ENCODE measurements at places on chromosomes 7 and 10. TPM values are rescaled to one million over a fixed set of nuclear protein-coding genes. Genes with fewer than 3 reads are reported as not detected.

ZNF783 gene
- 11.2 TPM for total RNA-seq

FBXL15 gene
- 8.6 TPM for total RNA-seq

PCGF6 gene
- total RNA-seq = 10.3 TPM

TSPAN12 gene
- total RNA-seq = 9.8 TPM

SHH gene
- 0.16 TPM for total RNA-seq

LBX1 gene
- total RNA-seq = not detected

GRCh38 chr10:61363006-61363405 is 90.2 kb downstream of the TMEM26 start:
- no peak for DNase-seq
- no peaks in the 10 kb centered on the region for H3K27me3 ChIP-seq
- no peaks in the 10 kb centered on the region for H3K4me1 ChIP-seq
- no peak overlapping the region for H3K4me3 ChIP-seq

- DNase-seq = no peak
- H3K36me3 ChIP-seq = no peaks in the 10 kb centered on the region
- H3K4me3 ChIP-seq = no peak overlapping the region
- no peak overlapping the region for H3K27ac ChIP-seq
- no peaks in the 10 kb centered on the region for H3K27me3 ChIP-seq
- peaks cover 3% of the 10 kb centered on the region for H3K4me1 ChIP-seq
Measured at GRCh38 chr10:52030975-52031374, 283.1 kb upstream of the DKK1 start.

GRCh38 chr10:78313636-78314035 is 280.0 kb downstream of the RPS24 start:
- no peak for DNase-seq
- no peaks in the 10 kb centered on the region for H3K4me1 ChIP-seq
- H3K27me3 ChIP-seq = no peaks in the 10 kb centered on the region
- no peak overlapping the region for H3K4me3 ChIP-seq
- no peaks in the 10 kb centered on the region for H3K36me3 ChIP-seq

GRCh38 chr7:140519007-140519399 is 39.7 kb upstream of the MKRN1 start:
- H3K4me3 ChIP-seq = no peak overlapping the region
- no peaks in the 10 kb centered on the region for H3K4me1 ChIP-seq
- DNase-seq = no peak
- H3K27me3 ChIP-seq = no peaks in the 10 kb centered on the region

- peaks cover 12% of the 10 kb centered on the region for H3K4me1 ChIP-seq
- peak overlapping the region; percentile 40 for H3K4me3 ChIP-seq
- H3K27ac ChIP-seq = peak overlapping the region; percentile 72
- no peaks in the 10 kb centered on the region for H3K27me3 ChIP-seq
Measured at GRCh38 chr10:126972635-126973414, 67.6 kb downstream of the DOCK1 start.

CABCOCO1 gene
- 0.23 TPM for total RNA-seq

PAPOLB gene
- not detected for total RNA-seq

DNA sequence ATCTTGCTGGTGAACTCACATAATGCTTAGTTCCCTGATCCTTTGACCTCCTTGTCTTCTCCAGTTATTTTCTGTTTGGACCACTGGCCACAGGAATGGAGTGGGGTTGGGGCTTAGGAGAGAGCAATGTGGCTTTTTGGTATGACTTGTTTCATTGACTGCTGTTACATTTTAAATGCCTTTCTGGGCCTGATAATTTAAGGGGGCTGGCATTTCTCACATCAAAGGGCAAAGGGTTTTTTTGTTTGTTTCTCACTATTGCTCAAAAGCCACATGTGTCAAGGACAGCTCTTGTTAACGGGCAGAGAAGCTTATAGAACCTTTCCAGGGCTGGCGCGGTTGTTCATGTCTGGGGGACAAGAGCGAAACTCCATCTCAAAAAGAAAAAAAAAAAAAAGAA is 161.2 kb upstream of the TNRC18 start:
- no peaks in the 10 kb centered on the region for H3K4me1 ChIP-seq
- no peak overlapping the region for H3K4me3 ChIP-seq
- no peak overlapping the region for H3K27ac ChIP-seq
- H3K36me3 ChIP-seq = no peaks in the 10 kb centered on the region

DNA sequence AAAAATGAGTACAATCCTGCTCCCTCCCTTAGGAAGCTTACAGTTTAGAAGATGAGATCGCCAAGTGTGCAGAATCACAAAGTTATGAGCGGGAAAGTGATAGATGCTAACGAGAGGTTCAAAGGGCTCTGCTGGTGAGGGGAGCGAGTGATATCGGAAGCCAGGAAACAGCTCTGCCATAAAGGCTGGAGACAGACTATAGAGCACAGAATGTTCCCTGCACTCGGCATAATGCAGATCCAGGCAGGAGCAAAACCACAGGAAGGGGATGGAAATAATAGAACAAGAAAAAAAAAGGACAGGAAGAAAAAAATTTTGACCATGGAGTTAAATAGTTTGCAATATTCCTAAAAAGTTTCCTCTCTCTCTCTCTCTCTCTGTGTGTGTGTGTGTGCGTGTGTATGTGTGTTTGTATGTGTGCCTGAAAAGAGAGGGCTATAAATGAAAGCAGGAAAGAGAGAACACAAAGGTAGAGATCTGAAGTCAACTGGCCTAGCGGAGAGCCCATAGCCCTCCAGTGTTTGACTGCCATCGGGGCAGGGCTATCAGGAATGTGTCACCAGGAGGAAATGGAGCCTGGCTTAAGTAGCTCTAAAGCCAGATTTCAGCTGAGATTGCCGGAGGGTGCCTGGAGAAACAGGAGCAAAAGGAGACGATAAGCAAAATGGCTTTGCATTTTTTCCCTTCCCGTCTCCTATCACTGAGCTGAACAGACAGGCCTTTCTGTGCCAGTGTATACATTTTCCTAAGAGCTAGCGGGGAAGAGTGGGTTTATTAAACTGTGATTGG is 175.8 kb upstream of the LYZL1 start:
- no peaks in the 10 kb centered on the region for H3K36me3 ChIP-seq
- no peaks in the 10 kb centered on the region for H3K4me1 ChIP-seq
- H3K27me3 ChIP-seq = peaks cover 4% of the 10 kb centered on the region
- H3K4me3 ChIP-seq = no peak overlapping the region
- DNase-seq = no peak
- no peak overlapping the region for H3K27ac ChIP-seq

DNA sequence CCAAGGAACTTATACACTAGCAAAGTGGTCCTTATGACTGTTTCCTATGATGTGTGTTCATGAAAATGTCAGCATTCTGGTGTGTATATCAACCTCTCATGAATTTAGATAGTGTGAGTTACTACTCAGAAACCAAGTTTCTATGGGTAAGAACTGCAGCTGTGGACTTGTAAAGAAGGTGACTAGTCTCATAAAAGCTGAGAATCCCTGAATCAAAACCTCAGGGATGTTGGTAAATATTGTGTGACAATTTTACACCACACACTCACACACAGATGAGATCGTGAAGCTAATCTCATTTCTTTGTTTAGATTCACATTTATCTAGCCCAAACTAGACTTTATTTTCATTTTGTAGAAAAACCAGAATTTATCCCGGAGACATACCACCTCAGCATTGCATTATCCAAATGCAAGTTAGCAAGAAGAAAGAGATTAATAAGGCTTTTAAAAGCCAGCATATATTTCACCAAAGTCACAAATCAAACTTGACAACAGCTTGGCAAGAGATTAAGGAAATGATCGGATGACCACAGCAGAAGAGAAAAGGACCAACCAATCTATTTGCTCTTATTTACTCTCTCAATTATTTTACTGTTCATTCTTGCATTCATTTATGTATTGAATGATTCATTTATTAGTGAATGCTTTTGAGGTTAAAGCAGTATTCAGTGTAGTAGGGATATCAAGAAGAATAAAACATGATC is 92.9 kb downstream of the PLXDC2 start:
- no peak overlapping the region for H3K4me3 ChIP-seq
- H3K4me1 ChIP-seq = peaks cover 11% of the 10 kb centered on the region
- no peaks in the 10 kb centered on the region for H3K36me3 ChIP-seq

GRCh38 chr7:156402255-156402654 is 238.3 kb upstream of the RNF32 start:
- H3K36me3 ChIP-seq = no peaks in the 10 kb centered on the region
- no peak overlapping the region for H3K4me3 ChIP-seq
- no peaks in the 10 kb centered on the region for H3K4me1 ChIP-seq
- H3K27ac ChIP-seq = no peak overlapping the region

PGAM2 gene
- total RNA-seq = 0.70 TPM

GRCh38 chr7:20102982-20103381 is 114.2 kb downstream of the MACC1 start:
- no peak overlapping the region for H3K27ac ChIP-seq
- H3K4me1 ChIP-seq = no peaks in the 10 kb centered on the region
- no peak overlapping the region for H3K4me3 ChIP-seq
- H3K36me3 ChIP-seq = no peaks in the 10 kb centered on the region

DNA sequence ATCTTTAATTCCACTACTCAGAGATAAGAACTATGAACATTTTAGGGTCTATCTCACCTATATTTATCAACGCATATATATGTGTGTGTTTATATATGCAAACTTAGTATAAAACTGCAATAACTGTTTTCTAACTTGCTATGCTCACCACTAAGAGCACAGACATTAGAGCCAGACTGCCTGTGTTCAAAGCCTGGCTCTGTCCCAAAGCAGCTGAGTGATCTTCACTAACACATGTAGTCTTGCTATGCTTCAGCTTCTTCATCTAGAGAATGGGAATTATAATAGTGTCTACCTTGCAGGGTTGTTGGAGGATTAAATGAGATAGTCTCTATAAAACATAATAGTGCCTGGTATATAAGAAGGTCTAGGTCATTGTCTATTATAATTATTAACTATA is 165.5 kb downstream of the MAGI2 start:
- peaks cover 13% of the 10 kb centered on the region for H3K4me1 ChIP-seq
- H3K36me3 ChIP-seq = no peaks in the 10 kb centered on the region
- H3K27ac ChIP-seq = no peak overlapping the region
- no peak overlapping the region for H3K4me3 ChIP-seq
- H3K27me3 ChIP-seq = no peaks in the 10 kb centered on the region
- peak; percentile 23 for DNase-seq

DNA sequence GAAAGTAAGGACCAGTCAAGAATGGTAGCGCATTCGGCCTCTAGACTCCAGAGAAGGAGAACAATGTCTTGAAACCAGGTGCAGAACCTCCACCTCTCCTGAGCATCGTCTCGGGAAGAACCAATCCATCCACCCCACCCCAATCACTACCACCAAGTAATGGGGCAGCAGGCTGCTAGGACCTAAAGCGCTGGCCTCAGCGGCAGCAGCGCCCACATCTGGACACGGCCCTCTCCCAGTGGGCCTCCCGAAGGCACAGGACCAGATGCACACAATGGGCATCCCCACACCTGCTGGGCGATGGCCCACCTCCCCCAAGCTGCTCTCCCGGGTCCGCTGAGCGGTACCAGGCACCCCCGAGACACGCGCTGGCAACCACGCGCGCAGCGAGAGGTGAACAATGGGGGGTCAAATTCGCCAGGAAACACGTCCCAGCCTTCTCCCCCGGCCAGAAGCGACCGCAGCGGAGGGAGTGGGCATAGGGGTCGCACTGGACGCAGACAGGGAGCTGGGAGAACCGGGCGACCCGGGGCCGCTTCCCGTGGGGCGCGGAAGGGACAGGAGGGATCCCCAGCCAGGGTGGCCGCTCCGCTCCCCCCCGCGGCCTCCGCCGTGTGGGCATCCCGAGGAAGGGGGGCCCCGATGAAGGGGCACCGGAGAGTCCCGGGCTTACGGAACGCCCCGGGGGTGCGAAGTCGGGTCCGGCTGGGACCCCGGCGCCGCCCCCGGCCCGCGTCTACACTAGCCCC is 506 bp downstream of the CTTNBP2 start:
- H3K27me3 ChIP-seq = no peaks in the 10 kb centered on the region
- peaks cover 12% of the 10 kb centered on the region for H3K4me1 ChIP-seq
- peak overlapping the region; percentile 73 for H3K4me3 ChIP-seq
- H3K27ac ChIP-seq = peak overlapping the region; percentile 34

- no peak overlapping the region for H3K4me3 ChIP-seq
- DNase-seq = no peak
- peaks cover 41% of the 10 kb centered on the region for H3K4me1 ChIP-seq
Measured at GRCh38 chr10:120420421-120420820, 36.6 kb upstream of the PLPP4 start.

- peak; percentile 42 for DNase-seq
- peaks cover 2% of the 10 kb centered on the region for H3K27me3 ChIP-seq
- no peak overlapping the region for H3K4me3 ChIP-seq
- H3K36me3 ChIP-seq = no peaks in the 10 kb centered on the region
Measured at GRCh38 chr7:139889186-139889871, 60.3 kb downstream of the TBXAS1 start.

GRCh38 chr10:17425584-17426262 is 28.7 kb downstream of the ST8SIA6 start:
- H3K4me3 ChIP-seq = no peak overlapping the region
- no peak for DNase-seq
- no peaks in the 10 kb centered on the region for H3K4me1 ChIP-seq

EMX2 gene
- total RNA-seq = not detected

- H3K4me1 ChIP-seq = peaks cover 46% of the 10 kb centered on the region
- H3K36me3 ChIP-seq = no peaks in the 10 kb centered on the region
- peak overlapping the region; percentile 52 for H3K4me3 ChIP-seq
- peak; percentile 100 for DNase-seq
- peak overlapping the region; percentile 100 for H3K27ac ChIP-seq
Measured at GRCh38 chr10:4241724-4242345, 456.8 kb upstream of the KLF6 start.

GRCh38 chr7:142053988-142054387 is 57.5 kb upstream of the MGAM2 start:
- peak overlapping the region; percentile 52 for H3K27ac ChIP-seq
- no peaks in the 10 kb centered on the region for H3K36me3 ChIP-seq
- DNase-seq = peak; percentile 13
- H3K4me1 ChIP-seq = no peaks in the 10 kb centered on the region
- H3K4me3 ChIP-seq = no peak overlapping the region

GNG11 gene
- total RNA-seq = 7.7 TPM

DNA sequence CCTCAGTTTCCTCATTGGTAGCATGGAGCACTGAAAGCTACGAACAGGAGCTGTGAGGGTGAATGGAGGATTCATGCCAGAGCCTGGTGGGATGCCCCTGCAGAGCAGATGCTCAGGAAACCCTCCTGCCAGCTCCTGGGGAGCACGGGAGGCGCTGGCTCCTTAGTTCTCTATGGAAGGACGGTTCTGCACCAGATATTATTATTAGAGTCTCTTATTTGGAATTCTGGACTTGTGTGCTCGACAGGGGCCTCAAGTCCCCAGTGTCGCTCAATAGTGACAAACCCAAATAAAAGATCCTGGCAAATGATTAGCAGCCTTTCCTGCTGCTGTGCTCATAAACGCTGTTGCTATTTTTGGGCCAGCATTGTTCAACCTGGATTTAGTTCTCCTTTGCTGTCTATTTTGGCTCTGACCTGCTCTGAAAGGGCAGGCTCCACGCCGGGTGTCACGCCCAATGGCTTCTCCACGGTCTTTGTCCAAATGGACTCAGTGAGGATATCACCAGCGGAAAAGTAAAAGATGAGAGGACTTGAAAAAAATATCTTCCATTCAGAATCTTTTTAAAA is 23.0 kb upstream of the KLF6 start:
- H3K27ac ChIP-seq = peak overlapping the region; percentile 96
- no peaks in the 10 kb centered on the region for H3K27me3 ChIP-seq
- H3K4me1 ChIP-seq = peaks cover 73% of the 10 kb centered on the region
- H3K36me3 ChIP-seq = no peaks in the 10 kb centered on the region

STK31 gene
- 0.20 TPM for total RNA-seq
